Left ventricle myocardium inferior (tissue), 1 donor: ENCODE measurements at places on chromosomes 2 and 18. TPM values are rescaled to one million over a fixed set of nuclear protein-coding genes. Genes with fewer than 3 reads are reported as not detected.
A peak's percentile ranks its signal among the peaks of the same experiment; 100 is the strongest.

DNA sequence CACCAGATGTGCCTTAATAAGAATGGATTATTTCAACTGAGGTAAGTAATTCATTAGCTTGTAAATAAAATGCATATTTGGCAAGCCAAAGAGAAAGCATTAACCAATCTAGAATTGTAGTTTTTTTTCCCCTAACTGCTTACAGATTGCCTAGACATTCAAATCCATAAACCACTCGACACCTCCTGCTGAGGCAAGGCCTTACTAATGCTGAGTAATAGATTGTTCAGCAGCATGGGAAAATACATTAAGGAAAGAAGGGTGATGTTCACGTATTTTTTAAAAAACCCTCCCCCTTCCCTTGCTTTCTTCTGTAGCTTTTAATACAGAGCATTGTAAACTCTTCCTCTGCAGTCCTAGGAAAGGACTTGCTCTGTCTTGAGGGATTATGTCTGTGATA lies 17.0 kb upstream of the LINC00305 start:
- DNase-seq: no peak
- no peaks in the 10 kb centered on the region for H3K4me1 ChIP-seq
- H3K36me3 ChIP-seq: no peaks in the 10 kb centered on the region
- H3K4me3 ChIP-seq: no peak overlapping the region

DNA sequence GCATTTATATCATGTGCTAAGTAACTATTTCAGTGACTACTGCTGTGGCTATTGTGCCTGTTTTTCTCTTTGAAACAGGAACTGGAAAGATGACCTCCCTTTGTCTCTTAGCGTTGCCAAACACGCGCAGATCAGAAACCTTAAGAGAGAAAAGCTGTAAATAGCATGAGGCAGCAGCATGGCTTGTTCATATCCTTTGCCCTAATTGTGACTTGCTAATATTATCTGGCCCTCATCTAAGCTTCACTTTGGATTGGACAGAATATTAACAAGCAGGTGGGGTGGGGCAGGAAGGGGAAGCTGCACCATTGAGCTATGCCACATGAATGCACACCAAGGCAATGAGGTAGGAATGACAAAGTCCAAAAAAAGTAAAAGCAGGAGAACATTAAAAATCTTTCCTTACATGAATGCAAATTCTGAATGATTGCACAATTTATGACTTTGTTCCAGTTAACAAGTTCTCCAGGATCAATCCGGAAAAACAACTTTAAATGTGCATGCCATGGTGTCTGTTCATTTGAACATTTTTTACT lies 128.4 kb downstream of the IRS1 start:
- no peak for DNase-seq
- H3K27me3 ChIP-seq: no peaks in the 10 kb centered on the region
- H3K4me1 ChIP-seq: peaks cover 44% of the 10 kb centered on the region
- peak overlapping the region; percentile 67 for H3K27ac ChIP-seq
- H3K36me3 ChIP-seq: no peaks in the 10 kb centered on the region
- H3K4me3 ChIP-seq: no peak overlapping the region

- H3K27ac ChIP-seq: no peak overlapping the region
- H3K4me3 ChIP-seq: no peak overlapping the region
- H3K27me3 ChIP-seq: peaks cover 16% of the 10 kb centered on the region
- no peaks in the 10 kb centered on the region for H3K36me3 ChIP-seq
Observed at GRCh38 chr2:68837861-68838341, 33.3 kb downstream of the BMP10 start.

DNA sequence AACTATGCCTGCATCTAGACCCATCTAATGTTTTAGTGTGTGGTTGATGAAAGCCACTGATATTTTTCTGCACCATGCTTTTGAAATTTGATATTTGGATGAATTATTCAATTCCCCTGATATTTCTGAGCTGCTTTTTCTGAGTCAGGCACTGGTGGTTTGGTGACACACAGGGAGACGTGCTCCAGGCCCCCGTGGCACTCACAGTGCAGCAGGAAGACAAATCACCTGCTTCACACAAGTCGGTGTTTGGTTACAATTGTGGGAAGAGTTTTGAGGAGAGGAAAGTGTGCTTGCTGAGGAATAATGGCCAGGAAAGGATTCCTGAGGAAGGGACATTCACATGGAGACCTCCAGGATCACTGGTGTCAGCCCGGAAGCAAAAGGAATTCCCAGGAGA lies 179.7 kb downstream of the ACKR3 start:
- peak overlapping the region; percentile 77 for H3K27ac ChIP-seq
- DNase-seq: no peak
- no peak overlapping the region for H3K4me3 ChIP-seq
- H3K4me1 ChIP-seq: peaks cover 38% of the 10 kb centered on the region
- H3K36me3 ChIP-seq: no peaks in the 10 kb centered on the region

DNA sequence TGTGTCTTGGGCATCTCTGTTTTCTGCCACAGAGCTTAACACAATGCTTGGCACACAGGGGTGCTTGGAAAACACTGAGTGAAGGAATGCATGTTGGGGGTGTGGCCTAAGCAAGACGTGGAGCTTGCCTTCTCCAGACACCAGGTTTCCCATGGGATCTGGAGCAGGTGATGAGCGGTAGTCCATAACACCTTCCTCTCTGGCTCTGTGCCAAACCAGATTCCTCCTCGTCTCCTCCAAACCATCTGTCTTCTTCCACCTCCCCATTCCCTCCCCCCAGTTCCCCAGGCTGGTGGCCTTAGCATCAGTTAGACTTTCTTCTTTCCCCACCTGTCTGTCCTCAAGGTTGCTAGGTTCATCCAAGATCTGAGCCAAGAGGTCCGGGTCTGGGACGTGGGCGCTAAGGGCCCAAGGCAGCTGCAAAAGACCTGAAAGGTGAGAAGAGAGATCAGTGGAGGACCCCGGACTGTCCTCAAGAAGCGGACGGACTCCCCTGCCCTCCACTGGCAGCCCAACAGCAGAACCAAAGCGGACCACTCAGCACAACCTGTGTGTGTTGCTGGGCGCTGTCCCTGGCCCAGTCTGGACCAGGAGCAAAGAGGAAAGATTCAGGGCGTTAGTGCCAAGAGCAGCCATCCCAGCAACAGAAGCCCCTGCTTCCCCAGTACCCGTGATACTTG lies 1.2 kb upstream of the ITM2C start:
- H3K36me3 ChIP-seq: no peaks in the 10 kb centered on the region
- no peak overlapping the region for H3K4me3 ChIP-seq
- peaks cover 37% of the 10 kb centered on the region for H3K4me1 ChIP-seq

DNA sequence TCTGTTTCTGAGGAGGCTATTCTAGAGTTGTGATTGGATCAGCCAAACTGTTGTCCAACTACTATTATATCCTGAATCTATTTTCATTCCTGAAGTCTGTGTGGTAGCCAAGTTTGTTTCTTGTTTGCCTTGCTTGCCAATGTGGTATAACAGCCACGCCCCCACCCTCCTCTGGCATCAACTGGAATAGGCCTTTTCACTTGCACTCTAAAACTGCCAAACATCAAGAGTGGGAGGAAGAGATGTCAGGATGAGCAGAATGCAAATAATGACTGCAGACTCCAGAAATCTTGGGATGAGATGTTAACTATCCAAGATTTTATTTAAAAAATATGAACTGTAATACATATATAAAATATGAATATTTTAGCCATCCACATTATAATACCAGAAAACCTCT lies 246.1 kb downstream of the NRXN1 start:
- no peak overlapping the region for H3K27ac ChIP-seq
- no peaks in the 10 kb centered on the region for H3K27me3 ChIP-seq
- no peaks in the 10 kb centered on the region for H3K4me1 ChIP-seq
- H3K36me3 ChIP-seq: no peaks in the 10 kb centered on the region
- no peak for DNase-seq
- no peak overlapping the region for H3K4me3 ChIP-seq

GRCh38 chr18:61753373-61753772 lies 139.4 kb downstream of the RNF152 start:
- peaks cover 45% of the 10 kb centered on the region for H3K4me1 ChIP-seq
- no peaks in the 10 kb centered on the region for H3K27me3 ChIP-seq
- H3K4me3 ChIP-seq: no peak overlapping the region
- no peak overlapping the region for H3K27ac ChIP-seq
- no peaks in the 10 kb centered on the region for H3K36me3 ChIP-seq

The GALNT3 gene
- 0.08 TPM for total RNA-seq

The EFR3B gene
- 8.7 TPM for total RNA-seq

The CFAP53 gene
- 0.16 TPM for total RNA-seq

The ASAP2 gene
- total RNA-seq: 10.0 TPM

The SCYGR3 gene
- total RNA-seq: not detected

The SCN3A gene
- 0.99 TPM for total RNA-seq

The KCNG2 gene
- not detected for total RNA-seq

The GPR75 gene
- total RNA-seq: 0.82 TPM
